Ammon's horn (tissue), 1 donor: ENCODE measurements at places on chromosomes 6 and 20.

DNA sequence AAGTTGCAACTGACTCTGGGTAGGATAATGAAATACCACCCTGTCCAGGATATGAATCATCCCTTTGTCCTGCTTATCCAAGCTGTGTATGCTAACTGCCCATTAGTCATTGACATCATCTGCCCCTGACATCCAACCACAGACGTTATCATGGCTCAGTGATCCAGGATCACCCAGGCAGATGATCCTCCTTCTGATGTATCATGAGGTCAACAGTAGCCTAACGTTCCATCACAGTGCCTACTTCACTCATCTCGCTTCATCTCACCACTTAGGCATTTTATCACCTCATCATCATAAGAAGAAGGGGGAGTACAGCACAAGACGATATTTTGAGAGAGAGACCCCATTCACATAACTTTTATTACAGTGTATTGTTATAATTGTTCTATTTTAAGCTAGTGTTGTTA is 13.4 kb upstream of the BTN3A2 start:
- DNase-seq, result no peak

GRCh38 chr20:7294816-7295360 is 527.4 kb downstream of the BMP2 start:
- no peak for DNase-seq

DNA sequence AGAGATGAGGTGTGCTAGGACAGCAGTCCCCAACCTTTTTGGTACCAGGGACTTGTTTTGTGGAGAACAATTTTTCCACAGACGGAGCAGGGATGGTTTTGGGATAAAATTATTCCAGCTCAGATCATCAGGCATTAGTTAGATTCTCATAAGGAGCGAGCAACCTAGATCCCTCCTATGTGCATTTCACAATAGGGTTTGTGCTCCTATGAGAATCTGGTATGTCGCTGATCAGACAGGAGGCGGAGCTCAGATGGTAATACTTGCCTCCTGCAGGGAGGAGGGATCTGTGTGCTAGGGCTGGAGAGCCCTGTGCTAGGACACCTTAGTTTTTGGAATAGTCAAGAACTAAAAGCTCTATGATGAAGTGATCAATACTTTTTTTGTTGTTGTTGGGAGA is 2.5 kb downstream of the SMIM13 start:
- DNase-seq, result peak; percentile 37

DNA sequence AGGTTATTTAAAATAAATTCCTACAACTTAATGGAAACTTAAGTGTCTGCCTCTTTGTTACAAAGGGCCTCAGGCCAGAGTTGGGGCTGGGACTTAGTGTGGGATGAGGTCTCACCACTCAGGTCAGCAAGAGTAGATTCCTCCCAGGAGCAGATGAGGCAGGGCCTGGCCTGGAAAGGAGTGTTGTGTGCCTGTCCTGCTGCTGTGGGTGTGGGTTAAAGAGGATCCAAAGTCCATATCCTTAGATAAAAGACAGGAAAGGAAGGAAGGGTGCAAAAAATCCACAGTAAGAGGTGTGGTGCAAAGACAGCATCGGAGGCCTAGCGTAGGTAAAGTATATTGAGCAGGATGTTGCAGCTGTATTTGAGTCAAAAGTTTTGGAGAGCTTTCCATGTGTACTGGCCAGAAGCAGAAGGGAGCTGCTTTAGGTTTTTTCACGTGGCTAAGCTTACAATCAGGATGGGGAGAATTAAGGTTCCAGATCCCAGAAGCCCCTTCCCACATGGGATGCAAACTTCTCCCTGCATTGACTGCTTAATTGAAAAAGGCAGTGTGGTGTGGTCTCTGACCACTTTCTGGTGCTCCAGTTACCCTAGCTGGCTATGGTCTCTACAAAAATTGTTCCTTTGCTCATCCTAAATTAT is 12.8 kb upstream of the PLCG1 start:
- DNase-seq, result no peak

GRCh38 chr20:53899351-53900167 is 170.8 kb downstream of the BCAS1 start:
- DNase-seq, result no peak

- no peak for DNase-seq
Measured at GRCh38 chr6:52231406-52232127, 12.7 kb downstream of the IL17F start.
